Right forelimb (tissue), 1 donor: ENCODE measurements at places on chromosomes 6 and 20.
A peak's percentile ranks its signal among the peaks of the same experiment; 100 is the strongest.

GRCh38 chr6:53706525-53706924, 41.0 kb upstream of the KLHL31 start:
- DNase-seq, result no peak

- peak; percentile 88 for DNase-seq
Measured at GRCh38 chr20:3407771-3408637, 535 bp upstream of the DNAAF9 start.

DNA sequence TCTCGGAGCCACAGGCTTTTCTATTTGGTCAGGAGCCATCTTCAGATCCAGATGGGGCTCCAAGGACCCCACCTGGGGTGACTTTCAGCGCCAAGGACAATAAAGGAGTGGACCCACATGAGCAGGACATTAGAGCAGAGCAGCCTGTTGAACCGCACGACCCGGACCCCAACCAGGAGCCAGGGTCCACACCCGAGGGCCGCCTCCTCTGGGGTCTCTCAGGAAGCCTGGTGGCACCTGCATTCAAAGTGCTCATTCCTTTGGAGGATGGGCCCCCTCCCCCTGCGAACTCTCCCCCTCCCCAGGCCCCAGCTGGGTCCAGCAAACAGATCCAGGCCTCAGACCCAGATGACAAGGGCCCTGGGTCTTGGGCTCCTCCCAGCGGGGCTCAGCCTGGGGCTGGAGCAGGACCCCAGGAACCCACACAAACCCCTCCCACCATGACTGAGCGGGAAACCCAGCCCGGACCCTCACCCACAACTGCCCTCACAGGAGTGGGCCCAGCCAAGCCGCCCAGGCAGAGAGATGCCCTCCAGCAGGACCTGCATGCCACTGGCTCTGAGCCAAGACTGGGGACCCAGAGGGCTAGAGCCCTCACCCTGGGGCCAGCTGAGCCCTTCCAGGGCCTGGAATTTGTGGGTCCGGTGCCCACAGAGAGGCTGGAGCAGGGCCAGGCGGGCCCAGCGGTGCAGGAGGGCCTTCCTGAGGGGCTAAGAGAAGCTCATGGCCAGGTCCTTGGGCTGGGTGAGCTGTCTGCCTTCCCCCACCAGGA, 23.9 kb downstream of the RAB44 start:
- DNase-seq, result no peak

DNA sequence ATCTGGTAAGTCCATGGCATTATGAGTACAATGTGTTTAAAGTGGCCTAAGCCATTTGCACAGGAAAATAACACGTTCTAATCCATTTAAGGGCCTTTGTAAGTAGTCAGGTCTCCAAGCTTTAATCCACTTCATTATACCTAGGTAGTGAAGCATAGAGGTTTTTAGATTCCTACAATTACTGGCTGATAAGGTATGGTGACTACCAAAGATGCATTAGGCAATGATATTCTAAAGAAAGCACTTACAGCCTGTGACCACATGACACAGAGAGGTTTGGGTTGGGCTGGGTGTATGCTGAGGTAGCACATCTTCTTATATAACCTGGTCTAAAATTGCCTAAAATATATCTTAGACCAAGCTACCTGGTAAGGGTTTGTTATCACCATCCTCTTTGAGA, 504.4 kb downstream of the TFAP2B start:
- no peak for DNase-seq

DNA sequence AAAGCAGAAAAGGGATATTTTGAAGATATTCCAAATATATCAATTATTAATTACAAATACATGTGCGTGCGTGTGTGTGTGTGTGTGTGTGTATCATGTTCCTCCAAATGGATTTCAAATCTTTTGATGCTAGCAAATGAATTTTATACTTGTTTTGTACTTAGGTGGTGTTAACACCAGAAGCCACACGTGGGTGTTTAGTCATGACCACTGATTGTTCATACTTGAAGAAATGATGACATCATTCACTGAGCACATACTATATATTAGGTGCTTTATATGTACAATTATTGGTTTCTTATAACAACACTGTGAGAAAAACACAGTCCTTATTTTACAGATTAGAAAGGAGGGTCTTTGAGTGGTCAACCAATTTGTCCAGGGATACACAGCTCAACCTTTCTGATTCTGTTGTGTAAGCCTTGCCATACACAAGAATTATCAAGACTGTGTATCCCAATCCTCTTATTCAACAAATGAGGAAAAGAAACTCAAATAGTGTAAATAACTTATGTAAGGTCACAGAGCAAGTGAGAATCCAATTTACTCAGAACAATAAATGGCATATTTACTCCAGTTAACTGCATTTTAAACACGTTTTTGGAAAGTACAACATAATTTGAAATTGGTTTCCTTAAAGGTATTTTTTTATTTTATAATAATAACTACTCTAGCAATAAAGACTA, 88.5 kb downstream of the BCAS1 start:
- DNase-seq, result no peak

GRCh38 chr6:29490552-29490951, 2.8 kb upstream of the MAS1L start:
- no peak for DNase-seq

DNA sequence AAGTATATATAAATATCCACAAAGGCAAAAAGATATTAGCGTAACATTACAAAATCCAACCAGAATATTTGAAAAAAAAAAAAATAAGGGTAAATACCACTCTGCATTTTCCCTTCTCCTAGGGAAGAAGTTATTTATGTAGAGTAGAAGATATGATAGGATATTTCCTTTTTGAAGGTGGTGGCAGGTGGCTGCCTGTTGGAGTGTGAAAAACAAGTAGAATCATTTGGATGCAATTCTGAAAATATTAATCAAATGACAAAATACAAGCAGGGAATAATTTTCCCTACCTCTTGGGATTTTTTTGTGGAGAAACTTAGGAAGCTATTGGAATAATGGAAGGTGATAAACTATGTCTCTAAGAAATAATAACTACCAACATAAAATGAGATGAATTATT, 62.5 kb upstream of the OGFRL1 start:
- no peak for DNase-seq

GRCh38 chr20:43955062-43955749, 40.6 kb downstream of the TOX2 start:
- no peak for DNase-seq

DNA sequence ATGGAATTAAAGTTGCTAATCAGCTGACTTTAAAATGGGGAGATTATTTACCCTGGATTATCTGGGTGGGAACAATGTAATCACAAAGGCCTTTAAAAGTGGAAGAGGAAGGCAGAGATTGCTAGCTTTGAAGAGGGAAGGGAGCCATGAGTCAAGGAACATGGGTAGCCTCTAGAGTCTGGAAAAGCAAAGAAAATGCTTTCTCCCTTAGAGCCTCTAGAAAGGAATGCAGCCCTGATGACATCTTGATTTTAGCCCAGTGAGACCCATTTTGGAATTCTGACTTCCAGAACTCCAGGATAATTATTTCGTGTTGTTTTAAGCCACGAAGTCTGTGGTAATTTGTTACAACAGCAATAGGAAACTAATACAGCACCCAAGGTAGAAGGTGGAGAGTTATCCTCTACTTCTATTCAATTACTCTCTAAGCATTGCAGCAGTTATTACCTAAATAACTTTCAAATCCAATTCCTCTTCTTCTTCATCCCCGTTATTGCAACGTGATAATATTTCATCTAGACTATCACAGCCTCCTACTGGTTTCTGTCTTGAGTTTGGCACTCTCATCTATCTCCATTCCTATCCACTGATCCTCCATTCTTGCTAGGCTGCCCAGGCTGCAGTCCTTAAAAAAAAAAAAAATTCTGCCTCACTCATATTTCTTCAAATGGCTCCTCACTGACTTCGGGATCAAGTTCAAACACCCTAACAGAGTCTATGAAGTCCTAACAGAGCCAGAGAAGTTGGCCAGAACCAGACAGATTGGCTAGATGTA, 224.3 kb downstream of the BTBD9 start:
- DNase-seq, result no peak

- no peak for DNase-seq
Measured at GRCh38 chr20:52438326-52438963, 246.9 kb upstream of the ZFP64 start.

- DNase-seq, result no peak
Measured at GRCh38 chr6:111427341-111428116, 55.5 kb downstream of the REV3L start.

DNA sequence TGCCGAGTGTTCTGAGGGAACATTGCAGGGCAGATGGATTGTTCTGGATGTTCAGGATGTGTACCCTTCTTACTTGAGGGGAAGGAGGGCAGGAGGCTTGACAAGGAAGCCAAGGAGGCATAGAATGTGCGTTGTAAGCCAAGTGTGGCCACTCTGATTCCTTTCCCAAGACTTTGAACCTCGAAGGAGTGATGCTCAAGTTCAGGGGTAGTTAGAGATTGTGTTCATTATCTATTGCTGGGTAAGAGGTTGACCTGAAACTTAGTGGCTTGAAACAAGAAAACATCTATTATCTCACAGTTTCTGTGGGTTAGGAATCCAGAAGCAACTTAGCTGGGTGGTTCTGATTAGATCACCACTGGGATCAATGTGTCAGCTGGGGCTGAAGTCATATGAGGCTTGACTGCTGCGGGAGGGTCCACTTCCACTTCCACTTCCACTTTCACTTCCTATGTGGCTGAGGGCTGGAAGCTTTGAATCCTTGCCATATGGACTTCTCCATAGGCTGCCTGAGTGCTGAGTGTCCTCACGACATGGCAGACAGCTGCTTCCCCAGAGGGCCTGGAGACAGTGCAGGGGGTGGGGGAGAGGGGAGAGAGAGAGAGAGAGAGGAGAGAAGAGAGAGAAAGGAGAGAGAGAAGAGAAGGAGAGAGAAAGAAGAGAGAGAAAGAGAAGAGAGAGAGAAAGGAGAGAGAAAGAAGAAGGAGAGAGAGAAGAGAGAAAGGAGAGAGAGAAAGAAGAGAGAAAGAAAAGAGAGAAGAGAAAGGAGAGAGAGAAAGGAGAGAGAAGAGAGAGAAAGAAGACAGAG, 6.9 kb upstream of the CD40 start:
- DNase-seq, result no peak

DNA sequence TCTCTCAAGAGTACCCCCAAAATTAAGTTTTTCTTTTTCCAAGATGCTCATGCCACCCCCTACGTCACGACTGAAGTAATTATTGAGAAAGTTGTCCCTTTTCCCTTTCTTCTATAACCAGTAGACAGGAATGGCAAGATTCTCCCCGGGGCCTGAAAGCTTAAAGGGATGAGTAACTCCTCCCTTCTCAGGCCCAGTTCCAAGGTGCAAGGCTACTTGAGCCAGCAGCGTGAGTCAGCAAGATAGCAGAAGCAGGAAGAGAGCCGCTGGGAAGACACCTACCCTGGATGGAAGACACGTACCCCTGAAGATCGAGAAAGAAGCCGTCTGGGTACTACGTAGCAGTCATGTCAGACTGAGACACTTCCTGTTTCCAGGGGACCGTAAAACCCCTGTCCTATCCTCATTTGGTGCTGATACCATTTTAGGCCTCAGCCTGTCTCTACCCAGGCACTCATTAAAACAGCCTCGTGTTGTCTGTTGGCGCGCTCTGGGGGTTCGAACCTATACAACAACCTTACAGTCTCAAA, 241.0 kb downstream of the ADGRG6 start:
- no peak for DNase-seq

DNA sequence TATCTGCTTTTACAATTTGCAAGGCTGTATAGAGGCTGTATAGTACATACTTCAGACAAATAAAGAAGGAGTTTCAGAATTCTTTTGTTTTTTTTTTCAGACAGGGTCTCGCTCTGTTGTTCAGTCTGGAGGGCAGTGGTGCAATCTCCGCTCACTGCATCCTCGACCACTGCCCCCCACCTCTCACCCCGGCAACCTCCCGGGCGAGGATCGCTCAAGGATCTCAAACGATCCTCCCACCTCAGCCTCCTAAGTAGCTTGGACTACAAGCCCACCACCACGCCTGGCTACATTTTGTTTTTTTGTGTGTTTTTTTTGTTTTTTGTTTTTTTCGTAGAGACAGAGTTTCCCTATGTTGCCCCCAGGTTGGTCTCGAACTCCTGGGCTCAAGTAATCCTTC, 1.8 kb downstream of the FASTKD5 start:
- DNase-seq, result no peak

DNA sequence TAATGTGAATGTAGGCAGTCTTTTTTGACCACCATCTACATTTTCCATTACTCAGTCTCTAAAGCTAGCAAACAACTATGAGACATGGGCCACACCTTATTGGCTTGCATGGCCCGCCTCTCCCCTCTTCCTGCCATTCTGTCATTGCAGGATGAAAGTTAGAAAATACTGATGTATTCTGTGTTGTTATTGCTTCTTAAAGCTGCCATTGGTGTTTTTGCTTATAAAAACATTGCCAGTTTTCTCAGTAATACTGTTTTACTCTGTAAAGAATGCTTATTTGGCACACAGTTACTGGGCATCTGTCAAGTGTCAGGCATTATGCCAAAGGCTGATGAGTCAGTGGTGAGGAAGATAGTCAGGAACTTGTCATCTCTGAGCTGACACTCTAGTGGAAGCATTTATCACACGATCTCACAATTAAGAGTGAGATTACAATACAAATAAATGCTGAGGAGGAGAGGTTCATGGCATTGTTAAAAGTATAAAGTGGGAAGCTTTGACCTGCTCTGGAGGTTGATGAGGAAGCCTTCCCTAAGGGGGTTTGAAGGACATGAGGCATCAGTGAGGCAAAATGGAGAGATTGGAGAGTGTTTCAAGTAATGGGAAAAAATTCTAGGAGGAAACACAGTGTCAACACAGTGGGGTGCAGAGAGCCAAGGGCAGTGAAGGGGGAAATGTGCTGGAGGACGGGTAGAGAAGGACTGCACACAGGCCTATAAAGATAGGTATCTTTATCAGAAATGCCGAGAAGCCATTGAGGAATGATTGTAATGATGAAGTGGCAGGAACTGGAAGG, 14.7 kb downstream of the KLHL32 start:
- no peak for DNase-seq

GRCh38 chr6:41462033-41462432, 84.1 kb upstream of the FOXP4 start:
- no peak for DNase-seq
